Mucosa of gallbladder (tissue), 1 donor: ENCODE measurements at places on chromosomes 12 and 14. TPM values are rescaled to one million over a fixed set of nuclear protein-coding genes. Genes with fewer than 3 reads are reported as not detected.
A peak's percentile ranks its signal among the peaks of the same experiment; 100 is the strongest.

GRCh38 chr14:34030864-34031263 lies 80.0 kb upstream of the EGLN3 start:
- peak; percentile 46 for DNase-seq

- no peak for DNase-seq
These were observed 86.8 kb downstream of the ADGRD1 start for GRCh38 chr12:131040491-131040890.

- DNase-seq, result no peak
These were observed 175.9 kb downstream of the PIWIL1 start for GRCh38 chr12:130513556-130513955.

- no peak for DNase-seq
These were observed 24.3 kb upstream of the HSPB8 start for GRCh38 chr12:119154435-119154818.

GRCh38 chr12:90959538-90960139 lies 4.7 kb upstream of the CCER1 start:
- DNase-seq, result no peak

EPYC gene
- not detected for total RNA-seq

MIPOL1 gene
- total RNA-seq, result 12.3 TPM

DCN gene
- total RNA-seq, result 387 TPM

FGD4 gene
- 75.6 TPM for total RNA-seq
